Activated CD8-positive, alpha-beta memory T cell treated with anti-CD3 and anti-CD28 coated beads, Interleukin-2, amount 10 ng/mL, durations not matched to agents 7 days and 5 days (primary cell): ENCODE measurements at places on chromosomes 16 and 17. TPM values are rescaled to one million over a fixed set of nuclear protein-coding genes. Genes with fewer than 3 reads are reported as not detected.

DNA sequence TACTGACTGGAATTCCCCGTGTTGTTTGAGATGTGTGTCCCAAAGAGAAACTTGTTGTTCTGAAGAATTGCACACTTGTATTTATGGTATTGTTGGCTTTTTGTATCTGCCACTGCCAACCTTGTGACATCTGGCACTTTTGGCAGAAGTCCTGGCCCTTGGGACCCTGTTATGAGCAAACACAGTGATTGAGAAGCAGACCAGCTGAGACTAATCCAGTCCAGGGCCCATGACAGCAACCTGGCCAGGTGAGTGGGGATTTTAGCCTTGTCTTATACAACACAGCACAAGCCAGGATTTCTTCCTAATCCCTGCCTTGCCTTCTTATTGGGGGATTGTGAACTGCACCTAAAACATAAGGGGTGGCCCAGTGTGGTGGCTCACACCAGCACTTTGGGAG is 80.0 kb downstream of the NTN1 start:
- no peak for DNase-seq
- H3K27me3 ChIP-seq = peaks cover 12% of the 10 kb centered on the region
- H3K36me3 ChIP-seq = no peaks in the 10 kb centered on the region
- no peak overlapping the region for H3K4me3 ChIP-seq
- no peaks in the 10 kb centered on the region for H3K4me1 ChIP-seq

DNA sequence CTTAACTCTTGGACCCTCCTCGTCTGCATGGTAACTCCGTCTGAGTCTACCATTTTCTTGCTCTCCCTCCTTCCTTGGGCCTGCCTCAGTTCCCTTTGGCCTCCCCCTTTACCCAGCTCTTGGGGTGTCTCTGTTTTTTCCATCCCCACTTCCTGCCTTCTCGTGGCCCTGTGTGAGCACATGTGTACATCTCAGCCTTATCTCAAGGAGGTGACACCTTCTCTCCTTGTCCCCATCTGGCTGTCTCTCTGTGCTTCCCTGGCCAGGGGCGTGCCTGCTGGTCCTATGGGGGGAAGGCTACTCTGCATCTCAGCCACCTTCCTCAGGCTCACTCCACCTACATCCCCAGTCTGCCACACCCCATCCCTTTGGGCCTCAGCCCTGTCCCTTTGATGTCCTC is 6.6 kb downstream of the CTF1 start:
- no peaks in the 10 kb centered on the region for H3K27me3 ChIP-seq
- peaks cover 39% of the 10 kb centered on the region for H3K4me1 ChIP-seq

GRCh38 chr17:50954641-50955121 is 88.5 kb upstream of the TOB1 start:
- DNase-seq = peak; percentile 25
- peaks cover 6% of the 10 kb centered on the region for H3K27me3 ChIP-seq
- H3K27ac ChIP-seq = no peak overlapping the region
- peaks cover 22% of the 10 kb centered on the region for H3K4me1 ChIP-seq

- no peak overlapping the region for H3K4me3 ChIP-seq
- H3K4me1 ChIP-seq = peaks cover 3% of the 10 kb centered on the region
- H3K27me3 ChIP-seq = no peaks in the 10 kb centered on the region
These were observed 46.2 kb downstream of the TOM1L2 start for GRCh38 chr17:17926036-17926435.

GRCh38 chr16:15843635-15844279 is 13.1 kb downstream of the MYH11 start:
- H3K27ac ChIP-seq = no peak overlapping the region
- no peak overlapping the region for H3K4me3 ChIP-seq
- H3K4me1 ChIP-seq = no peaks in the 10 kb centered on the region
- H3K27me3 ChIP-seq = peaks cover 11% of the 10 kb centered on the region
- no peaks in the 10 kb centered on the region for H3K36me3 ChIP-seq

- H3K27me3 ChIP-seq = no peaks in the 10 kb centered on the region
- no peak overlapping the region for H3K27ac ChIP-seq
- no peak for DNase-seq
- H3K4me1 ChIP-seq = no peaks in the 10 kb centered on the region
These were observed 208.7 kb downstream of the KCNJ2 start for GRCh38 chr17:70378076-70378475.

- H3K4me3 ChIP-seq = no peak overlapping the region
- peaks cover 19% of the 10 kb centered on the region for H3K27me3 ChIP-seq
- no peak for DNase-seq
- no peaks in the 10 kb centered on the region for H3K36me3 ChIP-seq
These were observed 240.2 kb downstream of the ENGASE start for GRCh38 chr17:79314617-79315357.

DNA sequence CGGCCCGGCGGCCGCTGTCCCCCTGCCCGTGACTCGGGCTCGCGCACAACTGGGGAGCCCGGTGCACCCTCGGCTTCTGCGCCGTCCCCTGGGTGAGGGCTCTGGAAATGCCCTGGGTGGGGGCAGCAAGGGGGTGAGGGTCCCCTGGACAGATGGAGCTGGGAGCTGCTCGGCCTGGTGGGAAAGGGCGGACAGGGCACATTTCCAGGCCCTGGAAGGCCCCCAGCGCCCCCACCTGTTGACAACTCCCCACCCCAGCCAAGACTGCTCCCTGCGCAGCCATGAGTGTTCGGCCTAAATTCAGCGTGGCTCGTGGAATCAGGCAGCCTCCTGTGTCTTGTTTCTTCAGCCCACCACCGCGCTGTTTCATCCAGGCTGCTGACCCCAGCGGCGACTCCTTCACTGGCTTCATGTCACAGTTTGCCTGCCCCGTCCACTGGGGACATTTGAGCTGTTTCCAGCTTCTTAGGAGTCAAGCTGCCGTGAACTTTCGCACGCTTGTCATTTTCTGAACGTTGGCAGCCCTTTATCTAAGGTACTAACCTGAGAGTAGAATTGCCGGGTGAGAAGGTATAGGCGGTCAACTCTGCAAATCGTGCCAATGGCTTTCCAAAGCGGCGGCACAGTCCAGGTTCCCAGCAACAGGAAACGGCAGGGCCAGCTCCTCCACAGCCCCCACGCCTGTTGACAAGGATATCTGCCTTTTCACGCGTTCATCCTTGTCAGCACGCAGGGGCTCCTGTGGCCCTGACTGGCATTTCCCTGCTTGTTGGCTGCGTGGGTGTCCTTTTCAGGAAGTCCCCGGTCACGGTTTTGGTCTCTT is 895 bp downstream of the UTS2R start:
- peaks cover 11% of the 10 kb centered on the region for H3K4me1 ChIP-seq
- DNase-seq = no peak
- peaks cover 59% of the 10 kb centered on the region for H3K27me3 ChIP-seq
- no peaks in the 10 kb centered on the region for H3K36me3 ChIP-seq

- H3K27ac ChIP-seq = peak overlapping the region; percentile 95
- H3K4me3 ChIP-seq = peak overlapping the region; percentile 42
- H3K4me1 ChIP-seq = peaks cover 58% of the 10 kb centered on the region
- peaks cover 38% of the 10 kb centered on the region for H3K36me3 ChIP-seq
These were observed 95.6 kb downstream of the PRKCA start for GRCh38 chr17:66398059-66398458.

DNA sequence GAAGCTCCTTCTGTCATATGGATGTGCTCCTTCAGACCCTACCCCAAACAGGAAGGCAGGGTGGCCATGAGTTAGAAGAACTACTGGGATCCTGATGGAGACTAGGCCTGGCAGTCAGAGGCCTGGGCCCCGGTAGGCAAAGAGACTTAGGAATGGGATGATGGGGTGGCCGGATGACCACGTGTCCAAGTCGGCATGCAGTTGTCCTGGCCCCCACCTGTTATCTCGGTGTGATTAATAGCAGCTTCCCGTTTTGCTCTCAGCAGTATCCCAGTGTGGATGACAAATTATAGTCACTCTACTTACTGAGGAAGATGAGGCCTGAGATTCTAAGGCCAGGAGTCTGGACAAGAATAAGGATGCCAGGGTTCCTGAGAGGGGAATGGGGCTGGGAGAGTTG is 1.5 kb downstream of the TNFSF12 start:
- peak overlapping the region; percentile 84 for H3K27ac ChIP-seq
- peaks cover 22% of the 10 kb centered on the region for H3K36me3 ChIP-seq
- DNase-seq = no peak
- peaks cover 63% of the 10 kb centered on the region for H3K4me1 ChIP-seq
- peak overlapping the region; percentile 84 for H3K4me3 ChIP-seq
- no peaks in the 10 kb centered on the region for H3K27me3 ChIP-seq

GRCh38 chr17:63973930-63974593 is 1.3 kb upstream of the SCN4A start:
- H3K36me3 ChIP-seq = no peaks in the 10 kb centered on the region
- no peak for DNase-seq
- peaks cover 13% of the 10 kb centered on the region for H3K4me1 ChIP-seq
- peaks cover 23% of the 10 kb centered on the region for H3K27me3 ChIP-seq
- no peak overlapping the region for H3K4me3 ChIP-seq

DNA sequence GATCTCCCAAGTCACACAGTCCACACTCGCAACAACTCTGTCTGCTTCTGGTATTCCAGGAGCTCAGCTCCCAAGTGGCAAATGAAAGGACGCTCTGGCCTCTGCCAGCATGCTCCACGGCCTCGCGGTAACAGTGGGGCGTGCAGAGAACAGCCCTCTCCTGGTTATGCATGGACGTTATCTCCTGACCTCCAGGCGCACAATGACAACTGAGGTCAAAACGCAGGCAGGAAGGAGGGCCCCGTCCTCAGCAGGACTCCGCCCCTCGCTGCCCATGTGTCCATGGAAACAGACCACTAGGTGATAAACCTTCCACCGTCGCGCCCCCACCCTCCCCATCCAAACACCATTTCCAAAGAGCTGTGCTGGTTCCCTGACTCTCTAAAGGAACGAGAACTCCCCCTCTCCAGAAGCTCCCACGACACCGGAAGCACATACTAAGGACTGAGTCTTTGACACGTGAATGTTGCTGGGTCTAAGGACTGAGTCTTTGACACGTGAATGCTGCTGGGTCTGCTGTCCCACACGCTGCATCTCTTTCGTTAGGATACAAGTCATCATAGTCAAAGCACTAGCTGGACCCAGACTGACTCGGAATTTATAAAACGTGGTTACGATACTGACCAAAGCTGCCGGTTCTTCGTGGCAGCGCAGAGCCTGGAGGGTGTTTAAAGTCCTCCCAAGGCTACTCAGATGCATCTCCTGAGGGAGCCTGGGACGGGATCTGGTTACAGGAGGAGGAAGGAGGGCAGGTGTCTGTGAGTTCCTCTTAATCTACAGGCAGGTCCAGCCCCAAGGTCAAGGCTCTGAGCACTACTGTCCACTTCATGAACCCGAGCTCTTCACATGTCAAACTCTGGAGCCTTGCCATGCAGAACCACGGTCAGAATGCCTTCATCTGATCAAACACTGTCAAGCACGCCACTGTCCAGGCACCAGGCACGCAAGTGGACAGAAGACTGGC is 43.9 kb downstream of the KLHDC4 start:
- H3K4me1 ChIP-seq = peaks cover 11% of the 10 kb centered on the region
- DNase-seq = no peak
- no peaks in the 10 kb centered on the region for H3K27me3 ChIP-seq
- H3K4me3 ChIP-seq = no peak overlapping the region
- peaks cover 37% of the 10 kb centered on the region for H3K36me3 ChIP-seq

Gene C16orf92
- not detected for total RNA-seq

Gene CD300A
- 15.8 TPM for total RNA-seq

Gene KCNG4
- total RNA-seq = not detected

Gene CACNG4
- total RNA-seq = not detected

Gene SAMD14
- total RNA-seq = 1.1 TPM
